ENCODE measurements at places on chromosomes 2 and 18.

DNA sequence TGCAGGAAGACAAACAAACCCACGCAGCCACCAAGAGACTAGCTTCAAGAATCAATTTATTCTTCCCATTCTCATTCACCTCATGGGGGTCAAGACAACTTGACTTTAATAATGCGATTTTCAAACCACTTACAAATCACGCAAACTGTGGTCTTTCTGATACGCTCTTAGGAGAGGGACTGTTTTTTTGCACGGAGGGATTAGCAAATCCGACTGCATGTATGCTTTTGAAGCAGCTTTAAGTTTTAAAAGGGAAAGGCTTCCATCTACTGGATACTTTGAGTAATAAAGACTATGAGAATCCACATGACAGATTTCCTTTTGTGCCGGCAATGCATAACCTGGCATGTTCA lies 322.9 kb upstream of the KCNJ3 start:
- DNase-seq, result peak; percentile 47

DNA sequence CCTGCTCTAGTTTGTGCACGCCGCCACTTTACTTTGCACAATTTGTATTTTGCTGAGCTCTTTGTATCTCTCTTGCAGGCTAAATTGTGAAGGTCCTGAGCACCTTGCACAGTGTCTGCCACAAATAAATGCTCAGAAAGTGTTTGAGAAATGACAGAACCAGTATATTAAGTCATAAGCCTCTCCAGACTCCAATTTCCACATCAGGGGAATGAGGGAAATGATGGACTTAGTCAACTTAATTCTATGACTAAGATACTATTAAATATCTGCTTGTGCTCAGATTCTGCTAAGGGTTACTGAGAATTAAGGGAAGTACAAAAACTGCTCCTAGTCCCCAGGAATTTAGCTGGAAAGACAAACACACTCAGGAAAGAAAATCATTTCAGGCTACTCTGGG lies 239.1 kb upstream of the SLC14A2 start:
- no peak for DNase-seq

DNA sequence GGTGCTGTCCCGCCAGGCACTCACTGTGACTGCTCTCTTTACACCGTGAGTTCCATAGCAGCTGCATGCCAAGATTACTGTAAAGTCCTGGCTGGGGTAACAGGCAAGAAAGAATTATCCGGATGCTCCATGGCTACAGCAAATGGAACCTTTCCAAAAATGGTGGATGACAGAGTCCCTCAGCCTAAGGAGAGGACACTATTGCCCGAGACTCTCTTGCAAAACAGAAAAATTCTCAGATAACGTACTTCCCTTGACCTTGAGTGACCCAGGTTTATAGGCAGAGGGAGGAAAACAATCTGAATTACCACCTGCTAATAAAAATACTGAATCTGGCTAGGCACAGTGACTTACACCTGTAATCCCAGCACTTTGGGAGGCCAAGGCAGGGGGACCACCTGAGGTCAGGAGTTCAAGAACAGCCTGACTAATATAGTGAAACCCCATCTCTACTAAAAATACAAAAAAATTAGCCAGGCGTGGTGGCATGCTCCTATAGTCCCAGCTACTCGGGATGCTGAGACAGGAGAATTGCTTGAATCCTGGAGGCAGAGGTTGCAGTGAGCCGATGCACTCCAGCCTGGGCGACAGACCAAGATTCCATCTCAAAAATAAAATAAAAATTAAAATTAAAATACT lies 4.5 kb downstream of the CYS1 start:
- no peak for DNase-seq

- DNase-seq, result peak; percentile 66
Measured at GRCh38 chr2:200383380-200384110, 77.1 kb downstream of the SPATS2L start.

- DNase-seq, result no peak
Measured at GRCh38 chr2:70510313-70510712, 43.3 kb downstream of the TGFA start.

DNA sequence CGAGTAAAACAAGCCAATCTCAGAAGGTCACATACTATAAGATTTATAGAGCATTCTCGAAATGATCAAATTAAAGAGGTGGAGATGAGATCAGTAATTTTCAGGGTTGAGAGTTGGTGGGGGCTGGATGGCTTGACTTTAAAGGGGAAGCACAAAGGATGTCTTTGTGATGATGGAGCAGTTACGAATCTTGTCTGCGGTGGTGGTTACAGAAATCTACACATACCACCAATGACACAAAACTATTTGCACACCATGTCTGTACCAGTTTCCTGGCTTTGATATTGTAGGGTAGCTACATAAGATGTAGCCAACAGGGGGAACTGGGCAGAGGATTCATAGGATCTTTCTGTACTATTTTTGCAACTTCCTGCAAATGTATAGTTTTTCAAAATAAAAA lies 190.6 kb upstream of the SMIM21 start:
- DNase-seq, result no peak

- DNase-seq, result no peak
Measured at GRCh38 chr18:77557046-77557587, 307.5 kb downstream of the GALR1 start.

- no peak for DNase-seq
Measured at GRCh38 chr2:123659120-123659519, 366.0 kb upstream of the CNTNAP5 start.

DNA sequence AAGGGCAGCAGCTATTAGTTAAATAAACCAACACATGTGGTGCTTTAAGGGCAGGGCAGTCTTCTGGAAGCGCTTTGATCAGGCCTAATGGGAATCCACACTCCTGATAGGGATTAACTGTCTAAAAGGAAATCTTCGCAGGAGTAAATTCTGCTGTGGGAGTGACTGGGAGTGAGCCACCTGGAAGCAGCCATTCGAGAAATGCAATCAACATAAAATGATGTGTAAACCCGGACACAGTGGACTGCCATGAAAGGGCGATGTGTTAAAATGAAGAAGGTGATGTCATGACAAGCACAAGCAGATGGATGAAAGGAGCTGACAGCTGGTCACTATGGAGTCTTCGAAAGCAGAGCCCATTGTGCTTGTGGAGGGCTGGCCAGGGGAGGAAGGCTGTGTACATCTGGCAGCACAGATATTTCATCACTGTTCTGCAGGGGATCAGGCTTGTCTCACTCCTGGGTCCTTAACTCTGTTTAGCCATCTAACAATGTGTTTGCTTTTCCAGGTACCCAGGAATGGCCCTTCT lies 24.8 kb upstream of the GALNT14 start:
- DNase-seq, result no peak

DNA sequence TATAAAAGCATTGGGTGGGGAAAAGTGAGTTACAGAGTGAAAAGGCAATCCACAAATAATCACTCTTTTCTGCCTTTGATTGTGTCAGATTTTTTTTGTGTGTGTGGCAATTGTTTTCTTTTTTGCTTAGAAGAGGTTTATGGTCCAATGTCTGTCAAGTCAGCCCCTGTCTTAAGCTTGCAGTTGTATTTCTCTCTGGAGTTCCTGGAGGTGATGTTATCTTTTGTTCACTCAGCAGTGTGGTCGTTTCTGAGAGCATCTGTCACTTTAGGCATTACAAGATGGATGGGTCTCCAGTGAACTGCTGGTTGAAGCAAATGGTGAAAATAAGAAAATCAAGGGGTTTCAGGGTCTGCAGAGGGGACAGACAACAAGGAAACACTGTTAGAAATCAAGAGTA lies 121.3 kb downstream of the GREB1L start:
- DNase-seq, result no peak

DNA sequence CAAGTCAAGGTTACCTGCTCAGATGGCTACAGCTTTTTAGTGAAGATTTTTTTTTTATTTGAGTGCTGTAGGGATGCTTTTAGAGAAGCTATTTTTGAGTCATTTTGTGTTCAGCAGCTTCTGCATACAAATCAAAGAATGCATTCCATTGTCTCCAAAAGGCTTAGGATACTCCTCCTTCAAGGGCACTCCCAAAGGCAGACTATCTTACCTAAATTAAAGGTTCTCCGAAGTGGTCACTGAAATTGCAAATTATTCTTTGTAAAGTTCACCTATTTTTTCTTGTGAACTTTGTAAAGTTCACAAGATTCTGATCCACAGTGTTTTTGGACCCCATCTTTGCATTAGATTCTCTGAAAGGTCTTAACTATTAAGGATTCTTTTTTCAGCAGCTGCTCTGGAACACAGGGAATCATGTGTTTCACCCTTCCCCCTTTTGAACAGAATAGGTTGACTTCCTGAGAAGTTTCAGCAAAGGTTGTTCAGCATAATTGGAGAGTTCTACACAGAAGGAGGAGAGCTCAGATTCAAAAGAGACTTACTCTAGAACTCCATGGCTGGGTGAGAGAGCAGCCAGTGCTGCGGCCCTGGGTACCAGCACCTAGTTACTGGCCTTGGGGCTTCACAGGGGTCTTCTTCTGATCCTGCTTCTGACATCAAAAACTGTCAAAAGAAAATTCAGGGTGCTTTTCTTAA lies 14.5 kb downstream of the CLIP4 start:
- DNase-seq, result peak; percentile 36

- no peak for DNase-seq
Measured at GRCh38 chr18:49811151-49811938, 2.0 kb downstream of the ACAA2 start.

DNA sequence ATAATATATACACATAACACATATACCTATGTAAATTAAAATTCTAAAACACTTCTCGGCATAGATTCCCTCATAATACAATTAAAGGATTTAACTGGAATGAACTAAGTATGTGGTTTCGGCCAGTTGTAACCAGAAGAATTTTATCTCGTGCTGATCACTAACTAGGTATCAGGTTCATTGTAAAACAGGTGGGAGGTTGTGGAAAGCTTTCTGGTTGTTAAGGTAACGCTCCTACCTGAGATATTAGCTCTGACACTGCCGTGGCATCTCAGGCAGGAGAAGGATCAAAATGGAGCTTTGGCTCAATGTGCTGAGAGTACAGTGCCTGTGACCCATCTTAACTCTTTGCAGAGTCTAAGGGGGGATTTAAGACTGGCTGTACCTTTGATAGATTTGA lies 42.5 kb downstream of the SLC9A2 start:
- no peak for DNase-seq

GRCh38 chr2:32976409-32977063 lies 29.8 kb downstream of the LTBP1 start:
- DNase-seq, result no peak

GRCh38 chr2:143128681-143129580 lies at the start of gene ARHGAP15:
Gene ARHGAP15, plus strand, starts transcription at chr2:143129419.
- no peak for DNase-seq

DNA sequence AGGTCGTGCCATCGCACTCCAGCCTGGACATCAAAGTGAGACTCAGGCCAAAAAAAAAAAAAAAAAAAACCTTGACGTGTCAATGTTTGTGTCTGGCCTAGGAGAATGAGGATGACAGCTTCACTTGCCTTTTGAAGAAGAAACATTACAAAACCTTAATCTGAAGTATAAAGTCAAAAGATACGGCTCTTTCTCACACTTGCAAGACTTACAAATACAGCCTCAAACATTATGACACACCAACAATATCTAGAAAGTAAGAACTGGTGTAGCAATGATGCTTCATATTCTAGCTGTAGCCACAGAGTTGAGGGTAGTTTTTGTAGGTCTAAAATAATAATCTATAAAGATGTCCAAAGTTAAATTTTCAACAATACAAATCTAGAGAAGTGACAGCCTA lies 25.5 kb downstream of the MPPE1 start:
- DNase-seq, result no peak

DNA sequence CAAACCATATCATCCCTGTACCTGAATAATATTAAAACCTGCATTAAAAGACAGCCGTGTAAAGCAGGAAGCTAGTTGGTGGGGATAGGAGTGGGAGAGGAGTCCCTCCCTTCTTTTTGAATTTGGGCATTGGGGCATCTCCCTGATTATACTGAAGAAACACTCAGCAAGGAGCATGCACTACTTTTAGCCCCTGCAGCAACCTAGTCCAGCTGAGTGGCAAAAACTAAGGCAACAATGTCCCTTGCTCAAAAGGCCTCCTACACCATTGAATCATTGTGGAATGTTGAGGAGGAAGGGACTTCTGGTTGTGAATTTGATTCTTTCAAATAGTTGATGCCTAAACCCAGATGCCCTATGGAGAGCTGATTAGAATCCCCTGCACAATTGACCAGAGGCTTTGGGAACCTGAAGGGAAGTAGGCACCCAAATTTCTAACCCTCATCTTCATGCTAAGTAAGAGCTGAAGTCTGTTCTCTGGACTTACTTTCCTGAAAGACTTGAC lies 111.7 kb downstream of the DDX1 start:
- no peak for DNase-seq

DNA sequence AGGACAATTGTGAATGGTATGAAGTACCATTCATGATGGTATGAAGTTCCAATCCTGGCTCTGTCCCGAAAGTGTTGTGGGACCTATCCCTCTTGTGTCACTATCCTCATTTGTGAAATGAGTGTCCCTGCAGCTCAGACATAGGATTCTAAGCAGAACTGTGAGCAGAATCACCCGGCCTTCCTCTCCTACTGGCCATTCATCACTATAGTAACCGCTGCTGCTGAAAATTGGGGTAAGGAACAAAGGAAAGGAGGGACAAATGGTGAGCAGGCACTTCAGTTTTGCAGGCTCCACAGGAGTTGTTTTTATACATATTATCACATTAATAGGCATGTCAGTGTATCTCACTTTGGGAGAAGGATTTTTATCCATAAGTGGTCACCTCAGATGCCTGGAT lies 27.4 kb downstream of the SMYD1 start:
- no peak for DNase-seq

GRCh38 chr2:105324732-105325131 lies 4.8 kb downstream of the TGFBRAP1 start:
- DNase-seq, result peak; percentile 85

- peak; percentile 74 for DNase-seq
Measured at GRCh38 chr18:13387855-13388548, 169.4 kb downstream of the LDLRAD4 start.

DNA sequence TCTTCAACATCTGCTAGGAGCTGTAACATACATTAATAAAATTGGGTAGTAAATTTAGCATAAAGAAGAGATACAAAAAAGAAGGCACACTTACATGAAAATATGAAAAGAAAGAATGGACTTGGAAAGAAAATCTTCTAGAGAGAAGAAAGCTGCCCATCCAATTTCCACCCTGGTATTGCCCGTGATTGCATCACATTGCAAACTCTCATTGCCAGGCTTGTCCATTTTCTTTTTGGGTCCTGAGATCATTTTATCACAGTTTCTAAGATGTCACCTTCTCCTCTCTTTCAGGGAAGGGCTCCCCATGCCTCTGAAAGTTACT lies 321.5 kb downstream of the RND3 start:
- peak; percentile 31 for DNase-seq

- no peak for DNase-seq
Measured at GRCh38 chr18:23386317-23386716, 66.8 kb upstream of the RIOK3 start.

- DNase-seq, result no peak
Measured at GRCh38 chr2:198141726-198142125, 337.3 kb downstream of the PLCL1 start.

DNA sequence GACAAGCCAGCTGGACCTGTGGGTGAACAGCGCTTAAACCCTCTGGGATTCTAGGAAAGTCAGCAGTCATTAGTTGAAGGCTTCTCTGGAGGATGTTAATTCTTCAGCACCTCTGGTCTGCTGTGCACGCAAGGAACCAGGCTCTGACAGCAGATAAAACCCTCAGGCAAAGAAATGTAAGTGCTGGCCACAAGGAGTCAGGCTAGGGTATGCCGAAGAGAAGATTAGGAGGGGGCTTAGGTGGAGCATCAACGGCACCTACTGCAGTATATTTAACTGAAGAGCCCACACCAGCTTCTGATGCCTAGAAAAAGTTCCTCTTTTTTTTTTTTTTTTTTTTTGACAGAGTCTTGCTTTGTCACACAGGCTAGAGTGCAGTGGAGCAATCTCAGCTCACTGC lies 304.2 kb upstream of the MC4R start:
- no peak for DNase-seq

- DNase-seq, result peak; percentile 62
Measured at GRCh38 chr2:8609357-8609811, 72.5 kb upstream of the ID2 start.

GRCh38 chr18:50008306-50008705 lies 186.6 kb downstream of the MYO5B start:
- DNase-seq, result no peak
